ENCODE measurements at places on chromosomes 1 and 21.
A peak's percentile ranks its signal among the peaks of the same experiment; 100 is the strongest.

GRCh38 chr1:198904321-198904720, 265.5 kb downstream of the PTPRC start:
- DNase-seq, result no peak

- no peak for DNase-seq
Observed at GRCh38 chr1:168224991-168225390, 813 bp upstream of the SFT2D2 start.

GRCh38 chr1:37922767-37923550, 23.9 kb downstream of the INPP5B start:
- no peak for DNase-seq

- no peak for DNase-seq
Observed at GRCh38 chr1:112304126-112304525, 91.9 kb upstream of the CTTNBP2NL start.

DNA sequence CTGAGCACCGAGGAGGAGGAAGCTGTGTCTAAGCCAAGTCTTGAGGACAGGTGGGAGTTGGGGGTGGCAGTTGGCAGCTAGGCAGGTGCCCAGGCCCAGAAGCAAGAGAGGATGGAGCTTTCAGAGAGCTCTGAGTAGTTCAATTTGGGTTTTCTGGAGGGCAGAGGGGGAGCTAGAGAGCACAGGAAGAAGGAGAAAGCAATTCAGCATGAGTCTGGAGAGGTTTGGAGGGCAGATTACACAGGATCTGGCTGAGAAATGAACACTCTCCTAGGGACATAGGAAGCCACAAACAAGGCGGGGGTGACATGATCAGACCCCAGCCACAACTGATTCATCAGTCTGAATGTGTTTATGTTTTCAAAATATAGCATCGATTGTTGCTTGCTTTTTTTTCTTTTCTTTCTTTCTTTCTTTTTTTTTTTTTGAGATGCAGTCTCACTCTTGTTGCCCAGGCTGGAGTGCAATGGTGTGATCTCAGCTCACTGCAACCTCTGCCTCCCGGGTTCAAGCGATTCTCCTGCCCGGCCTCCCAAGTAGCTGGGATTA, 23.8 kb downstream of the PTPRF start:
- no peak for DNase-seq

GRCh38 chr1:15212216-15212953, 34.6 kb upstream of the FHAD1 start:
- no peak for DNase-seq

- DNase-seq, result no peak
Observed at GRCh38 chr21:16418642-16419041, 688.9 kb downstream of the USP25 start.

DNA sequence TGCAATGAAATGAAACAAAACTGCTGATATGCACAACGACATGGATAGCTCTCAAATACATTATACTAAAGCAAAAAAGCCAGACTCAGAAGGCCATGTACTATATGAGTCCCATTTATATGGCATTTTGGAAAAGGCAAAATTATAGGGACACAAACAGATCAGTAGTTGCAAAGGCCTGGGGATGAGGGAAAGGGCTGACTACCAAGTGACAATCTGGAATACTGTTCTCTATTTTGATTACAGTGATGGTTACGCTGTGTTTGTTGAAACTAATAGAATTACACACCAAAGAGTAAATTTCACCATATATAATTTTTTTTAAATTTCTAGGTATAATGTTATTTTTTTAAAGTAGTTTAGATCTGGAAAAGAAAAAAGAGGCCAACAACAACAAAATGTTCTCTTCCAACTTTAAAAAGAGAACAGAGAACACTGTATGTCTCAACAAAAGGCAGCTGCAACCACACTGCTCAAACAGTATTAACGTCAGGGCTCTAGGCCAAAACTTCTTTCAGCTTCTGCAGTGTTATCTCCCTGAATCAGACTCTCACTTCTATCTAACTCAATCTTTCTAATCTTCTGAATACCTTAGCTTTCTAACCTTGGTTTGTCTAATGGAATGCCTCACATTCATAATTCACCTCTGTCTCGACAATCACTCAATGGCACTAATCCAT, 75.8 kb downstream of the FOXJ3 start:
- no peak for DNase-seq

GRCh38 chr21:14265023-14265422, 49.1 kb downstream of the RBM11 start:
- DNase-seq, result no peak

DNA sequence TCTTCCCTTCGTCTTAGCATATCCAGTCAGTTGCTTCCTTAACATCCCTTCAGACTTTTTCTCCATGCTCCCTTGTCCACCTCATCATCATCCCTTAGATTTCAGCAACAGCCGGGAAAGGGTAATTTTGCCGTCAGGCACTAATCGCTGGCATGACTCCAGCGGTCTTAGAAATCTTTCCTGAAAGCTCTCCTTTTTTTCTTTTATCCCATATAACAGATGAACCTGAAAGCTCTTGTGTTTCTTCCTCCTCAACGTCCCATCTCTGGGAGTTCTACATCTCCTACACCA, 10.4 kb upstream of the BOLA1 start:
- DNase-seq, result no peak

DNA sequence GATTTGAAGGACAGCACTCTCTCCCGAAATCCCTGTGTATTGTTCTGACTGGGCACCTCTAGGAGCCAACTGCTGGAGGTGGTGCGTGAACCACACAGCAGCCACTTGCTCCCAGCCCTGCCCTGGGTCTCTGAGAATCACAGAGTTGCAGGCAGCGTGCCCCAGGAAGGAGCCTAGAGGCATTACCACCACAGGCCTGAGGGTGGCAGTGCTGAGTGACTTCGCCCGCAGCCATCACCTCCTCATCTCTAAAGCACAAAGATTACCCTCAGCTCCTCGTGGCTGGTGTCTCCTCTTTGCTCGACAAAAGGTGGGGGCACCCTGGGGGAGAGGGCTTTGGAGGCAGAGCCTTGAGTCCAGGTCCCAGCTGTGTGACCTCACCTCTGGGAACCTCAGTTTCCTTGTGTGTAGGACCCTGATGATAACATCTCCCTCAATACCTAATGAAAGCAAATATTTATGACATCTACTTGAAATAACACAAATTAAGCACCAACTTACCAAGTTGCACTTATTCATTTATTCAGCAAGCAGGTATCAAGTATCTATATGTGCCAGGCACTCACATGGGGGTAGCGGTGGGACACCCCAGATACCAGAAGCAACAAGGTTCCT, 86.3 kb downstream of the VWA5B1 start:
- peak; percentile 52 for DNase-seq

DNA sequence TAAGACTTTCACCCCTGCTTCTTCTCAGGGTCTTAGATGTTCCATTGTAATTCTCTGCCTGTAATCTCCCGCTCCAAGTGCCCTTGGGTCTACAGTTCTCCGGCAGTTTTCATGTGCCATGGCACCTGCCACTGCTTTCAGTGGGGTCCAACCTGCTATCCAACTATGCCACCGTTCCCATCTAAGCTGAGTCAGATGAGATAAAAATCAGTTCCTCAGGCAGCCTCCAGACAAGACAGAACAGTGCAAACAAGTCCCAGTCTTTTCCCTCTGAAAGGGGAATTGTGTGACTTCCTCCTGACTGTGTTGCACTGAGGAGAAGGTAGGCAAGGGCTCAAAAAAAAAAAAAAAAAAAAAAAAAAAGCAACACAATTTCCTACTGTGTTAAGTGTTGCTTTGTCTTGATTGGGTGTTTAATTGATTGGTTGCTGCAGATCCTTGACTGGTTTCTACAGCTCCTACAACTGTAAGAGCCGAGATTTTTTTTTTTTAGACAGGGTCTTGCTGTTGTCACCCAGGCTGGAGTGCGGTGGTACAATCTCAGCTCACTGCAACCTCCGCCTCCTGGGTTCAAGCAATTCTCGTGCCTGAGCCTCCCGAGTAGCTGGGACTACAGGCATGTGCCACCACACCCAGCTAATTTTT, 50.7 kb downstream of the EBNA1BP2 start:
- DNase-seq, result no peak

- no peak for DNase-seq
Observed at GRCh38 chr1:47510282-47510811, 72.5 kb downstream of the FOXD2 start.

DNA sequence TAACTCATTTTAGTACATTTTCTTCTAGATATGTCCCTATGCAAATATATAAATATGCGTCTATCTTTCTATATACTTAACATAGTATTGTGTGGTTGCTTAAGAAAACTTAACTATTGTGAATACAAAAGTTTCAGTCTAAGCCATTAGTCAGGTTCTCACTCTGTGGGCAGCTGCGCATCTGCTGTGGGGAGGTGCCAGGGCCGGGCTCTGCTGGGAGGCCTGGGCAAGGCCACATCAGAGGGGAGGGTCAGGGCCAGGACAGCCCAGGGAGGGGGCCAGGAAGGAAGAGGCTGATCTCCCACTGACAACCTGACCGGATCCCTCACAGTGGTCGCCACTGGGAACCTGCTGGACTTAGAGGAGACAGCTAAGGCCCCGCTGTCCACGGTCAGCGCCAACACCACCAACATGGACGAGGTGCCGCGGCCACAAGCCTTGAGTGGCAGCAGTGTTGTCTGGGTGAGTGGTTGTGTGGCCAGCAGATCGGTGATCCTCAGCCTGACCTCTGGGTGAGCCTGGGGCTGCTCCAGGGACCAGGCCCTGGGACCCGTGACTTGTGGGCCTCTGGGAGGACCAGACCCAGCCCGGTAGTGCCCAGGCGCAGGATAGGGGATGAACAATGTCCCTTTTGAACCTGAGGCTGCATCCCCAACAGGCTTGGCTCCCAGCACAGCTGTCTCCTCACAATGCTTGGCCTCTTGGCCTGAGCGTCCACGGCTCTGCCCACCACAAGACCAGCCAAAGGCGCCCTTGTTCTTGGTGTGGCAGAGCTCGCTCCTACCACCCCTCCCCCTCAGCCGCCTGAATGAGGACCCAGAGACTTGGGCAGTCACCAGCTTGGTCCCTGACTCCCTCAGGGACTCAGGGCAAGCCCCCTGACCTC, 20.2 kb downstream of the LDLRAP1 start:
- DNase-seq, result no peak

DNA sequence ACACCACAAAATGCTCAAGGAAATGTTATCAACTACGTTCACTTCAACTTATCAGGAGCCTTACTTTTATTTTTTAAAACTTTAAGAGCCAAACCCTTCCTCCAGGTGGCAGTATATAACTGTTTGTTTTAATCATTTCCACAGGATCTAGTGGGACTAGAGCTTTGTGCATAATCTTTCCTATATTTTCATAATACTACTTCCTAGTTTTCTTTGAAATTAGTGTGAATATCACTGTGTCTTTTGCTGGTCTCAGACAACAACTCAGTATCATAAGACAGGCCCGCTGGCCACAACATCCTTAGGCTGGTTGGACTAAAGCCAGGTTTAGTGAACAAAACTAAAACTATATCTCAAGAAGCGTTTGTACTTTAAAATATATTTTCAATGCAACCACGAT, 145.5 kb downstream of the TIAM1 start:
- DNase-seq, result no peak

- no peak for DNase-seq
Observed at GRCh38 chr1:22953057-22953739, 19.5 kb downstream of the LACTBL1 start.

DNA sequence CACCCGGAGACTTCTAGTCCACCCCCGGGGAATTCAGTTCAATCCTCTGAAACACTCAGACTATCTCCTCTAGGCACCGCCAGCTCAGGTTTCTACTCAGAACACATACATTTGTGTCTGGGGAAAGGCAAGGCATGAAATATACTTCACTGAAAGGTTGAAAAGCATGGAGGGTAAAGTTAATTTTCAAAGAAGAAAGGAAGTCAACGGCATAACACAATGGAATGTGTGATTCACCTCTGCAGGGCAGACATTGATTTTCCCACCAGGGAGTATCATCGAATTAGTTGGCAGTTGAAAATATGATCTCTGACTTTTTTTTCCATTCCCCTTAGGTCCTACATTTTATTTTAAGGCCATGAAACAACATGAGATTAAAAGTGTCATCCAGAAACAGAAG, 669.4 kb downstream of the SMYD3 start:
- no peak for DNase-seq

DNA sequence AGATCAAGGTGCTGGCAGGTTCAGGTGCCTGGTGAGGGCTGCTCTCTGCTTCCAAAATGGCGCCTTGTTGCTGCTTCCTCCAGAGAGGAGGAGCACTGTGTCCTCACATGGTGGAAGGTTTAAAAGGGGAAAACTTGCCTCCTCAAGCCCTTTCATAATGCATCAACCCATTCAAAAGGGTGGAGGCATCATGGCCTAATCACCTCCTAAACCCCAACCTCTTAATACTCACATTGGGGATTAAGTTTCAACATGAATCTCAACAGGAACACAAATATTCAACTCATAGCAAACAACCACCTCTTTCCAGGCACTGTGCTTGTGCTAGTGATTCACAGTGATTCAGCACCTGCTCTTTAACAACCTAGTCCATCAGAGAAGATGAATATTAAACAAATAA, 4.2 kb downstream of the S100A12 start:
- no peak for DNase-seq

GRCh38 chr1:147201276-147201675, 23.9 kb downstream of the FMO5 start:
- no peak for DNase-seq

DNA sequence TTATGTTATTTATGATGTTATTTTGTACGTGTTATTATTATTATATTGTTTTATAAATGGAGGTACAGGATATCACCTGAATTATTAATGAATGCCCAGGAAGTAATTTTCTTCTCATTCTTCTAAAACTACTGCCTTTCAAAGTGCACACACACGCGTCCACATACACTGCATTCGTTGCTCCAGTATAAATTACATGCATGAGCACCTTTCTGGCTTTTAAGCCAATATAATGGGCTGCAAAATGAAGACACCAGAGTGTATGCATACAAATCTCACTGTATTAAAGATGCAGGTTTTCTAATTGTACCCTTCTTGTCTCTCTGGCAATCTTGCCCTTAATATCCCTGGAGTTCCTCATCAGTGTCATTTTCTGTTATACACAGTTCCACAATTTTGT, 6.9 kb downstream of the RGS4 start:
- no peak for DNase-seq

DNA sequence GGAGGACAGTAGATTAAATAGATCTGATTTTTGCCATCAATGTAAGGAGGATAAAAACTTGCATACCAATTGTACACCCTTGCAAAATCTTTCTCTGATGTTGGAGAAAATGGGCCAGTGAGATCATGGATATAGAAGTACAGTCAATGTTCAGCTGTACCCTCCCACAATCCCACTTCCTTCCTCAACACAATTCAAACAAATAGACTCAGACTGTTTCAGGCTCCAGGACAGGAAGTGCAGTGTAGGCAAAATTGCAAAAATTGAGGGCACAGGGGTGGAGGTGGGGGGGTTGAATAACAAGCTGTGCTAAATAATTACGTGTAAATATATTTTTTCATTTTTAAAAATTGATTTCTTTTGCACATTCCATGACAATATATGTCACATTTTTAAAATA, 3.9 kb upstream of the IFI44 start:
- peak; percentile 62 for DNase-seq

DNA sequence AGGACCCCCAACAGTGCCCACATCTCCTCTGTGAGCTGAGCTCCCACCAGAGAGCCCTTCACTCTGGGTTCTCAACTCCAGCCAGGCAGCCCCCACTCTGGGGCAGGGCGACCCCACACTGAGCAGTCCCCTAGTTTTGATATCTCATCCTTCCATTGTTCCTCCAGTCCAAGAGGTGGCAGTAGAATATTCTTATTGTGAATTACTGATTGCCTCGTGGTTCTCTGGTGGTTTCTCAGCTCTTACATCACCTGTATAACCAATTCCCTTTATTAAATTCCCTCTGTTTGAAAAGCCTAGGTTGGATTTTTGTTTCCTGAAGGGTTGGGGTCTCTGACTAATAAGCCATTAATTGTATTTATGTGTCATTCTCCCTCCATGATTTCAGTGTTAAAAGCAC, 407.5 kb downstream of the SETD4 start:
- DNase-seq, result no peak
